Pulmonary artery endothelial cell (primary cell): ENCODE measurements at places on chromosomes 2 and 18.

GRCh38 chr2:120105360-120105759, 92.5 kb downstream of the EPB41L5 start:
- DNase-seq: no peak

DNA sequence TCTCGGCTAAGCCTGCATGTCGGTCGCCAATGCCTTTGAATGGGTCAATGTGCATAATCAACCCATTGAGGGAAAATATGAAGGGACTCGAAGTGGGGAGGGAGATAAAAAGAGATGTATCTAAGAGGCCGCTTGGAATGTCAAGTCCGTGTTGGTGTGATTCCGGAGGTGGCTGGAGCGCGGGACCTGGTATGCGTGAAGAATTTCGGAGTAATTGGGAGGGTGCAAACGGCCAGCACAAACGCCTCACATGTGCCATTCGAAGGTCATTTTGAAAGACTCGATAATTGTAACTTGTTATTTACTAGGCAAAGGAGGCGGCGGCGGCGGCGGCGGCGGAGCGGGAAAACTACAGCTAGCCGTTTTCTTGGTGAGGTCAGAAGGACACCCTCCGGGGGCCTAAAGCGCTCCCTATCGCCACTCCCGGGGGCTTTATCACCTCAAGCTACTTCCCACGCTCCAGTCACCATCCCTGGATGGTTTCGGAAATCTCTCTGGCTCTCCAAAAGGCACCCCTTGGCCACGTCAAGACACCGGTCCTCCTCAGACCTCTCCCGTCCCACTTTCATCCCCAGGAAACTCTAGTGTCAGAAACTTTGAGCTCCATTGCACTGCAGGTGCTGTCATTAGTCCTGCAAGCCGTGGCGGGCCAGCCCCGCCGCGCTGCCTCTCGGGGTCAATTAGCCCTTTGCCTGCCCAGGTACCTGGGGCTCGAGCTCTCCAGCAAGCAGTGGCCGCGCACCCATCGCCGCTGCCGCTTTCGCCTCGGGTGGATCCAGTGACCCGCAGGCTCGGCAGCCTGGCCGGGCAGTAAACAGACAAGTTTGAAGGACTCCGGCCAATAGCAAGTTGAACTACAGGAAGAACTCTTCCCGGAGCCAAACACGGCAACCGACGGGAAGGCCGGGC, 1.5 kb downstream of the ERBB4 start:
- DNase-seq: no peak

GRCh38 chr2:101516823-101517690, 42.1 kb upstream of the RFX8 start:
- peak; percentile 89 for DNase-seq

DNA sequence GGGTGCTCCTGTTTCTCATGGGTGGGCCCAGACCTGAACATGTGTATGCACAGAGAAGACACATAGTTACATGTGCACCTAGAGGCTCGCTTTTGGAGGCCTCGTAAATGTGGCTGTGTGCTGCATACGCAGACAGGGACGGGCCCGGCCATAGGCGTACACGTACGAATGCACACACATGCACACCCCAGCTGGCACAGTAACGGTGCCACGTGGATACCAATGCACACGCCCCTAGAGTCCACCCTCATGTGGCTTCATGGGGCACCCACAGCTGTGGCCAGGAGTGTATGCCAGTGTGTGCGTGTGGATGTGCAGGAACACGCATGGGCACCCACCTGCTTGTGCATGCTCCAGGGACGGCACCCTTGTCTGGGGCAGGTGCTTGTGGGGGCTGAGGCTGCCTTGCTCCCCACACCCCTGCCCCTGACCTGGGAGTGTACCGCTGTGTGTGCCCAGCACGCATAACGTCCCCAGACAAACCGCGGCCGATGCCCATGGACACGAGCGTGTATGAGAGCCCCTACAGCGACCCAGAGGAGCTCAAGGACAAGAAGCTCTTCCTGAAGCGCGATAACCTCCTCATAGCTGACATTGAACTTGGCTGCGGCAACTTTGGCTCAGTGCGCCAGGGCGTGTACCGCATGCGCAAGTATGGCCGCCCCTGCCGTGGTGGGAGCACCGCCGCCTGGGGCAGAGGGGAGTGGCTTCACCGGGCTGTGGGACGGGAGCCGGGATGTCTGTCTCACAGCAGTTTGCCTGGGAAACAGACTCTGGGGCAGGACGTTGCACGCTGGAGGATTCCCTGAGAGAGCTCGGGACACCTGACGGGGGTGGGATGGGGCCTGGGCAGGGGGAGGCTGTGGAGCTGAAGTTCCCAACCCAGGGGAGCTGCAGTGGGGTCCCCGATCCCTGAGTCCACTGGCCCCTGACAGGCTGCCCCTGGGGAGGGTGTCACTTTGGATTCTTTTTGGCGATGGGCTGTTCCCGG, 21.0 kb downstream of the ZAP70 start:
- DNase-seq: no peak

DNA sequence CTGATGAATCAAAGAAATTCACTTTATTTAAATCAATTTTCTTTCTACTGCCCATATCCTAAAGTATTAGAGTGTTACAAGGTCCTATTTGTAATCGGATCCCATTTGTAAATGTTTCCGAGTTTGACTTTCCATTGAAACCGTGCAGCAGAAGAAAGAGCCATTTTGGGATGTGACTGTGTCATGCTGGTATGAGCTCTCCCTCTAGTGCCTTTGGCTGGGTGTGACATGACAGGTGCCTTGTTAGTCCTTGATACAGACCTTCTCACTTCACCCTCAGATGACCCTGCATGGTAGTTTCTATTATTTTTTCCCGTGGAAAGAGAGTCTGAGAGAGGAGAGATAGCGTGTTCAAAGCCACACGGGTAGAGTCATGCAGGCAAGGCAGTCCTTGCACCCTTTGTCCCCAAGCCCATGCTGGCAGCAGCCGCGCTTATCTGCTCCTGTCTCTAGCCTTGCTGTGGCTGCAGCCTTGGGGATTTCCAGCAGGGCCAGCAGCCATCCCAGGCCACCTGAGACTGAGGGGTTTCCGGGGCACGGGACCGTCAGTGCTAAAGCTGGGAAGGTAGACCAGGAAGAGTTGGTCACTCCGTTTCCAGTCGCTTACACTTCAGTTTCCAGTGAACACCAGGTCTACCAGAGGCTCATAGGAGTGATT, 21.4 kb downstream of the CHMP1B start:
- DNase-seq: no peak

- DNase-seq: no peak
Observed at GRCh38 chr2:32012872-32013271, 2.1 kb upstream of the MEMO1 start.

GRCh38 chr18:56627991-56628390, 10.4 kb downstream of the TXNL1 start:
- no peak for DNase-seq
